Stimulated activated CD8-positive, alpha-beta memory T cell treated with anti-CD3 and anti-CD28 coated beads, Interleukin-2, amount 100 ng/mL, for 1 hour (primary cell): ENCODE measurements at places on chromosomes 2 and 18.

- no peak for DNase-seq
These were observed 62.3 kb downstream of the VWA3B start for GRCh38 chr2:98149333-98149697.

DNA sequence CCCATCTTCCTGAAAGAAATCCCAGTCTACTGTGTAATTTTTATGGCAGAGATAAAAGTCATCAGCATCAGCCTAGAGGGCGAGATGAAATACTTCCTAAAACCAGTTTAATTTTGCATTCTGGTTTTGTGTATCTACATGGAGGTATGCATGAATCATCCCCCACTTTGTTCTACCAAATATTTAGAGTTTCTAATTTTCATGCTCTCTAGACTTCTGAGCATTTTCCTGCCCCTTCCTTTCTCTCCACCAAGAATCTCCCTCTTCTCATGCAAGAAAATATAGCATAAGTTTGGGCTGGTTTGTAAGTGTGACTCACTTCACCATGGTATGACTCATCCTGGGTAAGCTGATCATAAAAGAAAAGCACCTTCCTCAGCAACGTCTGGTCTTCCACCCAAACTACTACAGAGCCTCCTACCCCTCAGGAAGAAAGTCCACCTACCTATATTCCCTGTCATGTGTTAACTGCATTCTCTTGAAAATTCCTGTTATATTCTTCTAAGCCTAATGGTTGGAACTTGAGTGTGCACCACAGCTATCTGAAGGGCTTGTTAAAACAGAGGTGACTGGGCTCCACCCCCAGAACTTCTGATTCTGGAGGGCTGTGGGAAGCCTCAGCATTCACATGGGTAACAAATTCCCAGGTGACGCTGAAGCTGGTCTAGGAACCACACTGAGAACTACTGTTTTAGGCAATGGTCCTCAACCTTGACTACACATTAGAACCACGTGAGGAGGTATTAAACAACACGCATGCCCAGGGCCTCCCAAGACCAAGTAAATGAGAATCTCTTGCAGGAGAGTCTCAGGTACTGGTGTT is 37.4 kb upstream of the RAPGEF4 start:
- no peak for DNase-seq

- DNase-seq = no peak
These were observed 192.7 kb downstream of the DYSF start for GRCh38 chr2:71646028-71646427.

DNA sequence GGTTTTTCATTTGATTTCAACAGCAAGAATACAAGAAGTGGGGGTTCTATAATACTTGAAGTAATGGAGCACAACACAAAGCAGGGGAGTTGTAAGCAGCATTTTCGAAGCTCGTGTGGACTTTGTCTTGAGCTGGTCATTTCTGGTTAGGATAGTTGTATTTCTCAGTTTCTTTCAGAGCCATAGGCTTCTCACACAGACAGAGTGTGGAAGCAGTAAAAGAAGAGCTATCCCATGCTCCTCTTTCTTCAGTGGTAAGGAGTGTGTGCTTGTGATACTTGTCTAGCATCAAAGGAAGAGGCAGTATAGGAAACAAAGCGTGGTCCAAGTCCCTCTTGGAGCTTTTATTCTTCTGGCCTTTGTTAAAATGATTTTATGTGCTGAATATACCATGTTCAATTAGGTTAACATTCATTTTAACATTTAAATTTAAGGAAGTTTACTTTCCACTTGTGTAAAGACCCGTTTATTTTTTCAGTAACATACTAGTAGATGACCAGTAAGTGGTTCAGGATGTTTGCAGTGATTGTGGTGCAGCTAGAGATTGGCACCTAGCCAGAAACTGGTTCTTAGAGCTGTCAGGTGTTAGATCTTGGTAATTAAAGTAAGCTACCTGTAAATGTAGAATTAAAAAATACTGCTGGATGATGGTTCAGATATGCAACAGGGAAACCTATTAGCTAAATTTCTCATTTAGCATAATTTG is 14.6 kb downstream of the CCNYL1 start:
- DNase-seq = no peak

DNA sequence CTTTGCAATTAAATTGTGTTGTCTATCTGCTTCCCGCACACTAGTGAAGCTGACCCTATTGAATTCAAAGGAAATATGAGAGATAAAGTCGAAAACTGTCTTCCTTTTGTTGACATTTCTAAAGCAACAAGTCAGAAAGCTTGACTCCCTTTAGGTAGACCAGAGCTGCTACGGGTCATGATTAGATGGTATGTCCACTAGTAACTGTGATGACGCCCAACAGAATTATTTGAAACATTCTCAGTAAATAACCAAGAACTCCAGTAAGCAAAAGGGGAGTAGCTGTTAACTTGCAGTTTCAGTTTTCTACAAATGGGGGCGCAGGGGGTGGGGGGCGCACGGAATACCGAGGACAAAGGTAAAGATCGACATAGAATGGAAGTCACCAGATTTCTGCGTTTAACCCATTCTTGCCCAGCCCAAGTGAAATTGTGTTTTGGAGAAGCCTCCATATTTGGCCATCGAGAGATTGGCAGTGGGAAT is 56.4 kb downstream of the CRIM1 start:
- DNase-seq = no peak

GRCh38 chr18:54775686-54776085 is 52.6 kb upstream of the RAB27B start:
- DNase-seq = no peak
